ENCODE measurements at places on chromosomes 13 and 19. TPM values are rescaled to one million over a fixed set of nuclear protein-coding genes. Genes with fewer than 3 reads are reported as not detected.
A peak's percentile ranks its signal among the peaks of the same experiment; 100 is the strongest.

DNA sequence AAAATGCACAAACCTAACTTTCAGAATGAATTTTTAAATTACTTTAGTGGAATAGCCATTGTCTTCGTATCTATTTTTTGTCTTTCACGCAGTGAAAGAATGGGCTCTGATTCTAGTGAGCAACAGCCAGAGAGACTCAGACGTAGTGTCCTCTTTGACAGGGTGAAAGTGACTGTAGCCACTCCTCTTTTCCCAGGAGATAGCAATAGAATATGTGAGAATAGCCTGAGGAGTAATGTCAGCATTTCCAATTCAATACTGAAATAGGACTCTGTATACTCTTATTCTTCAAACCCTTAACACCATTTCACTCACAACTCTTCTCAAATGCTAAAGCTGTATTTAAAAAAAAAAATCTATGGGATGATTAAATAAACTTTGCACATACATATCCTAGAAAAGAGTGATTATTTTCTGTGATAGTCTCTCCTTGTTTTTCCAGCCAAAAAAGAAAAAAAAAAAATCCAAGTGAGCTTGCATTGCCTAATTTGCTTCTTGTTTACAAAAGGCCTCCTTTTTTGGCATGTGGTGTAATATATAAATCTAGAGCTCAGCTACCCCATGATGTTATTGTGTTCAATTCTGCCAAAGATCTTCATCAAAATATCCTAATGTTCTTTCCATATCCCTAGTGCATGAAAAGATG, 626.1 kb upstream of the SLITRK6 start:
- DNase-seq: no peak
- no peaks in the 10 kb centered on the region for H3K4me1 ChIP-seq
- no peaks in the 10 kb centered on the region for H3K27me3 ChIP-seq
- no peak overlapping the region for H3K4me3 ChIP-seq
- H3K36me3 ChIP-seq: no peaks in the 10 kb centered on the region

DNA sequence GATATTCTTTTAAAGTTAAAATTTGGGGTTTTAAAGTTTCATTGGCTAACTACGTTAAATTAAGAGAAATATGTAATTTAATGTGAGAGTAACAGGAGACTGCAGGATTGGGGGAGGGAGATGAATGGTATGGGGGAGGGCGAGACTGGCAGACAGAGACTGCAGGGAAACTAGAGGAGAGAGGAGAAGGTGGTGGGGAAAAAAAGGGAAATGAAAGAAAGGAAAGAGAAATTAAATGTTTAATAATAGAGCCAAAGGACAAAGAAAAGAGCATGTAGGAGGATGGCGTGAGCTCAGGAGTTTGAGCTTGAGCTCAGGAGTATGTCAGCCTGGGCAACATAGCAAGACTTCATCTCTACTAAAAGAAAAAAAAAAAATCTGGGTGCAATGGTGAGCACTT, 115.9 kb downstream of the RFC3 start:
- H3K27me3 ChIP-seq: no peaks in the 10 kb centered on the region
- no peak for DNase-seq
- H3K4me3 ChIP-seq: no peak overlapping the region
- H3K27ac ChIP-seq: no peak overlapping the region
- no peaks in the 10 kb centered on the region for H3K4me1 ChIP-seq

GRCh38 chr19:58497634-58498170, 14.1 kb downstream of the SLC27A5 start:
- H3K4me3 ChIP-seq: no peak overlapping the region
- DNase-seq: no peak
- no peaks in the 10 kb centered on the region for H3K36me3 ChIP-seq
- H3K27me3 ChIP-seq: no peaks in the 10 kb centered on the region
- peaks cover 5% of the 10 kb centered on the region for H3K4me1 ChIP-seq

GRCh38 chr19:17332677-17333581, 1.7 kb downstream of the ANO8 start:
- peaks cover 25% of the 10 kb centered on the region for H3K4me1 ChIP-seq
- H3K36me3 ChIP-seq: no peaks in the 10 kb centered on the region
- H3K27ac ChIP-seq: no peak overlapping the region
- H3K4me3 ChIP-seq: no peak overlapping the region
- H3K27me3 ChIP-seq: no peaks in the 10 kb centered on the region
- DNase-seq: peak; percentile 47

GRCh38 chr19:33175156-33175782, 18.9 kb upstream of the LRP3 start:
- no peak overlapping the region for H3K27ac ChIP-seq
- no peak for DNase-seq
- no peak overlapping the region for H3K4me3 ChIP-seq
- H3K27me3 ChIP-seq: no peaks in the 10 kb centered on the region
- H3K36me3 ChIP-seq: no peaks in the 10 kb centered on the region
- H3K4me1 ChIP-seq: peaks cover 8% of the 10 kb centered on the region

GRCh38 chr19:33062902-33063301, 1.8 kb downstream of the RHPN2 start:
- no peak for DNase-seq
- no peaks in the 10 kb centered on the region for H3K4me1 ChIP-seq
- no peaks in the 10 kb centered on the region for H3K27me3 ChIP-seq
- H3K36me3 ChIP-seq: no peaks in the 10 kb centered on the region
- peak overlapping the region; percentile 79 for H3K4me3 ChIP-seq

- no peaks in the 10 kb centered on the region for H3K36me3 ChIP-seq
- peak; percentile 61 for DNase-seq
- no peak overlapping the region for H3K27ac ChIP-seq
- no peaks in the 10 kb centered on the region for H3K27me3 ChIP-seq
- no peak overlapping the region for H3K4me3 ChIP-seq
These were observed 216.5 kb downstream of the EFNB2 start for GRCh38 chr13:106318941-106319411.

- peak; percentile 55 for DNase-seq
- no peaks in the 10 kb centered on the region for H3K36me3 ChIP-seq
- no peak overlapping the region for H3K27ac ChIP-seq
- no peaks in the 10 kb centered on the region for H3K27me3 ChIP-seq
- H3K4me1 ChIP-seq: no peaks in the 10 kb centered on the region
- no peak overlapping the region for H3K4me3 ChIP-seq
These were observed 20.8 kb upstream of the EBI3 start for GRCh38 chr19:4208385-4209094.

- peak overlapping the region; percentile 91 for H3K27ac ChIP-seq
- H3K4me3 ChIP-seq: no peak overlapping the region
- no peaks in the 10 kb centered on the region for H3K4me1 ChIP-seq
- no peaks in the 10 kb centered on the region for H3K27me3 ChIP-seq
- H3K36me3 ChIP-seq: no peaks in the 10 kb centered on the region
These were observed 50.3 kb upstream of the ANKRD10 start for GRCh38 chr13:110965038-110965754.

GRCh38 chr13:73703606-73704005, 430.6 kb downstream of the KLF12 start:
- no peak overlapping the region for H3K4me3 ChIP-seq
- no peaks in the 10 kb centered on the region for H3K27me3 ChIP-seq
- DNase-seq: no peak
- H3K27ac ChIP-seq: peak overlapping the region; percentile 81

DNA sequence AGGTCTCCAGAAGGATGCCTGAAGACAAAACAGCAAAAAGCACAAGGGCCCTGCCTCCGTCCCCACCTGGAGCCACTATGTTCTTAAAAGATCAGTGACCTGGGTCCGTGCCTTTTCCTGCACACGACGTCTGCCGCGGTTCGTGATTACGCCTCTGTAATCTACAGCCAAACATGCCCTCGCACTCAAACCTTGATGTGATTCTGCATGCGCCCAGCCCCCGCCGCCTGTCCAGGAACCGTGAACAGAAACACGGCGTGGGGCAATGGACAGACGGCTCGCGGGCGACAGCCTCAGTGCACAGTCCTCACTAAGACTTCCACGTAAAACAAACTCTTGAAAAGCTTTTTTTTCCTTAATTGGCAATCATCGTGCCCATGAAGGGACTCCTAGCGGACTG, 15.5 kb downstream of the C13orf46 start:
- no peaks in the 10 kb centered on the region for H3K36me3 ChIP-seq
- no peak overlapping the region for H3K27ac ChIP-seq
- no peak for DNase-seq
- no peaks in the 10 kb centered on the region for H3K4me1 ChIP-seq

GRCh38 chr19:9828551-9829063, 889 bp downstream of the UBL5 start:
- no peaks in the 10 kb centered on the region for H3K36me3 ChIP-seq
- H3K27ac ChIP-seq: no peak overlapping the region
- DNase-seq: no peak
- H3K27me3 ChIP-seq: no peaks in the 10 kb centered on the region
- H3K4me1 ChIP-seq: peaks cover 13% of the 10 kb centered on the region

GRCh38 chr19:4291184-4291732, 10.9 kb downstream of the TMIGD2 start:
- no peak overlapping the region for H3K27ac ChIP-seq
- no peaks in the 10 kb centered on the region for H3K36me3 ChIP-seq
- H3K4me1 ChIP-seq: no peaks in the 10 kb centered on the region

GRCh38 chr13:86729206-86729605, 930.0 kb upstream of the SLITRK6 start:
- H3K4me3 ChIP-seq: no peak overlapping the region
- no peaks in the 10 kb centered on the region for H3K36me3 ChIP-seq
- no peaks in the 10 kb centered on the region for H3K4me1 ChIP-seq
- no peak overlapping the region for H3K27ac ChIP-seq

- no peak overlapping the region for H3K27ac ChIP-seq
- H3K4me1 ChIP-seq: no peaks in the 10 kb centered on the region
- H3K4me3 ChIP-seq: no peak overlapping the region
- H3K27me3 ChIP-seq: peaks cover 15% of the 10 kb centered on the region
- no peak for DNase-seq
These were observed 34.1 kb upstream of the POU2F2 start for GRCh38 chr19:42166316-42166715.

- H3K36me3 ChIP-seq: no peaks in the 10 kb centered on the region
- no peaks in the 10 kb centered on the region for H3K27me3 ChIP-seq
- H3K4me3 ChIP-seq: no peak overlapping the region
- H3K4me1 ChIP-seq: peaks cover 12% of the 10 kb centered on the region
- H3K27ac ChIP-seq: no peak overlapping the region
- peak; percentile 81 for DNase-seq
These were observed 11.3 kb downstream of the STAP2 start for GRCh38 chr19:4327252-4327876.

GRCh38 chr13:98781905-98782304, 29.4 kb upstream of the SLC15A1 start:
- H3K4me3 ChIP-seq: no peak overlapping the region
- no peaks in the 10 kb centered on the region for H3K27me3 ChIP-seq

DNA sequence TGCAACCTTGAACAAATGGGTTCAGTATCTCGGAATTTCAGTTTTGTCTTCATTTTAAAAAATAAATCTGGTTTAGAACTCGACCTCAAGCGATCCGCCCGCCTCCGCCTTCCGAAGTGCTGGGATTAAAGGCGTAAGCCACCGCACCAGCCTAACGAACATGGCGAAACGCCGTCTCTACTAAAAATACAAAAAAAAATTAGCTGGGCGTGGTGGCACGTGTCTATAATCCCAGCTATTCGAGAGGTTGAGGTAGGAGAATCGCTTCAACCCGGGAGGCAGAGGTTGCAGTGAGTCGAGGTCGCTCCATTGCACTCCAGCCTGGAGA, 571 bp downstream of the ZNF302 start:
- no peak for DNase-seq
- H3K4me3 ChIP-seq: peak overlapping the region; percentile 41

- no peak for DNase-seq
- H3K36me3 ChIP-seq: no peaks in the 10 kb centered on the region
- no peaks in the 10 kb centered on the region for H3K4me1 ChIP-seq
- peak overlapping the region; percentile 14 for H3K4me3 ChIP-seq
- peak overlapping the region; percentile 89 for H3K27ac ChIP-seq
These were observed 569 bp downstream of the LCP1 start for GRCh38 chr13:46181377-46181839.

GRCh38 chr13:32305646-32306045, 9.5 kb downstream of the ZAR1L start:
- no peak for DNase-seq
- H3K36me3 ChIP-seq: no peaks in the 10 kb centered on the region
- H3K27ac ChIP-seq: no peak overlapping the region
- no peaks in the 10 kb centered on the region for H3K27me3 ChIP-seq

DNA sequence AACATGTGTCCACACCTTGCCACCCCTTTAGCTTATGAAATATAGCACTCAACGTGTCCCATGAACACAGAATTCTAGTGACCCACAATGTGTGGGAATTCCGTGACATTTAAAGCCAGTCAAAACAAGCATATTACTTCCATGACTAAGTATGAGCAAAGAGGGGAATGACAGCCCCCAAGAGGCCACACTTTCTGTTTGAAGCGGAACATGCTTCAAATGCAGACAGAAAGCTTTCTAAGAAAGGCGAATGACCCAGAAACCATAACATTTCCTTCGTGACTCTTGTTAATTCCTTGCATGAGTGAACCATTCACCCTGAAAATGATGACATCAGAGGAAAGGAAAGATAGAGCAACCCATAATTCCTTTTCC, 122.0 kb upstream of the FNDC3A start:
- H3K36me3 ChIP-seq: no peaks in the 10 kb centered on the region
- no peak for DNase-seq
- H3K4me1 ChIP-seq: peaks cover 7% of the 10 kb centered on the region
- H3K4me3 ChIP-seq: no peak overlapping the region

Gene ZNF829
- 2.0 TPM for total RNA-seq

Gene FREM2
- total RNA-seq: 21.2 TPM

Gene ZNF701
- 15.2 TPM for total RNA-seq

Gene KLF1
- total RNA-seq: 0.37 TPM

Gene PLVAP
- total RNA-seq: 1.4 TPM

Gene F2RL3
- 0.13 TPM for total RNA-seq

Gene SLC25A23
- total RNA-seq: 48.8 TPM

Gene BORA
- 7.1 TPM for total RNA-seq

Gene BEST2
- not detected for total RNA-seq

Gene MTMR6
- 17.2 TPM for total RNA-seq

Gene ENOX1
- total RNA-seq: 2.4 TPM

Gene TCF3
- total RNA-seq: 76.7 TPM

Gene OVOL3
- not detected for total RNA-seq

Gene CD70
- not detected for total RNA-seq

Gene RDH8
- total RNA-seq: not detected
